ENCODE measurements at places on chromosomes 2 and 18. TPM values are rescaled to one million over a fixed set of nuclear protein-coding genes. Genes with fewer than 3 reads are reported as not detected.

GRCh38 chr2:6089474-6089873 is 397.3 kb downstream of the SOX11 start:
- DNase-seq = no peak

- no peak for DNase-seq
Measured at GRCh38 chr18:65919018-65919417, 168.2 kb downstream of the CDH7 start.

DNA sequence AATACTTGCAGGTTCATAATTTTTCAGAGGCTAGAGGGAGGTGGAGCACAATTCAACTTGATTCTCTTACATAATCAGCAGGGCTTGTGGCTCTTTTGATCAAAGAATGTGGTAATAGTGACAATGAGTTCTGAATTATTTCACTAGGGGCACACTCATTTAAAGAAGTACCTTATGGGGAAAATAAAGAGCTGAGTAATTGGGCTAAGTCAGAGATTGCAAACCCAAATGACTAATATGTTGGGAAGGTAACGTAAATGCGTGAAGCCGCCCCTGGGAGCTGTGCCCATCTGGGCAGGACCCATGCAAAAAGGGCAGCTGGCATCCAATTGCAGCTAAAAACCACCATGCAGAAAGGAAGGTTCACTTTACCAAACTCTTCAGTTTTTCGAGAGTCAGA is 35.3 kb downstream of the NCKAP5 start:
- no peak for DNase-seq

DNA sequence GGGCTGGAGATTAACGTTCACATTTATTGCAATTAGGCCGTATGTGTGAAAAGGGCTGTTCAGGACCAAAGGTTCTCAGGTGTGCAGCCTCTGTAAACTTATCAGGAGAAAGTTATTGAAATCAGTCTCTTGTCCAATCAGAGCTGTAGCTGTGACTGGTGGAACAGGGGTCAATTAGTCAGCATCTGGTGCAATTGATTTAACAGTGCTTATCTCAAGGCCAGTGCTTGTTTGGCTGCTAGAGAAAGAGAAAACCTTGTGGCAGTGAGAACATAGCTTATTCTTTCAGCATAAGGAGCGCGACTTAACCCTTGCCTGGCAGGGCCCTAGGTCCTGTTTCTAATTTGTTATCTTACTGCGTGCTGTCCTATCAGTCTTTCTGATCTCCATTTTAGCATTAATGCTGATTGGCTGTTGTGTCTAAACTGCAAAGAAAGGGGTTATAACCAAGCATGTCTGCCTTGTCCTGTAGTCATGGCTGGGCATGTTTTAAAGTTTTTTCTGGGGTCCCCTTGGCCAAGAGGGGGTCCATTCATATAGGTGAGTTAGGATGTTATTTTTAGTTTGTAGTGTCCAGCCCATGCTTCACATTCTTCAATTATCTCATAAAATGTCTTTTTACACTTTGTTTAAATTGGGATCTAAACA is 66.4 kb downstream of the CYB5A start:
- DNase-seq = no peak

- no peak for DNase-seq
Measured at GRCh38 chr2:152380261-152381055, 45.5 kb downstream of the FMNL2 start.

- DNase-seq = peak; percentile 22
Measured at GRCh38 chr2:30204281-30204680, 27.1 kb upstream of the LBH start.

DNA sequence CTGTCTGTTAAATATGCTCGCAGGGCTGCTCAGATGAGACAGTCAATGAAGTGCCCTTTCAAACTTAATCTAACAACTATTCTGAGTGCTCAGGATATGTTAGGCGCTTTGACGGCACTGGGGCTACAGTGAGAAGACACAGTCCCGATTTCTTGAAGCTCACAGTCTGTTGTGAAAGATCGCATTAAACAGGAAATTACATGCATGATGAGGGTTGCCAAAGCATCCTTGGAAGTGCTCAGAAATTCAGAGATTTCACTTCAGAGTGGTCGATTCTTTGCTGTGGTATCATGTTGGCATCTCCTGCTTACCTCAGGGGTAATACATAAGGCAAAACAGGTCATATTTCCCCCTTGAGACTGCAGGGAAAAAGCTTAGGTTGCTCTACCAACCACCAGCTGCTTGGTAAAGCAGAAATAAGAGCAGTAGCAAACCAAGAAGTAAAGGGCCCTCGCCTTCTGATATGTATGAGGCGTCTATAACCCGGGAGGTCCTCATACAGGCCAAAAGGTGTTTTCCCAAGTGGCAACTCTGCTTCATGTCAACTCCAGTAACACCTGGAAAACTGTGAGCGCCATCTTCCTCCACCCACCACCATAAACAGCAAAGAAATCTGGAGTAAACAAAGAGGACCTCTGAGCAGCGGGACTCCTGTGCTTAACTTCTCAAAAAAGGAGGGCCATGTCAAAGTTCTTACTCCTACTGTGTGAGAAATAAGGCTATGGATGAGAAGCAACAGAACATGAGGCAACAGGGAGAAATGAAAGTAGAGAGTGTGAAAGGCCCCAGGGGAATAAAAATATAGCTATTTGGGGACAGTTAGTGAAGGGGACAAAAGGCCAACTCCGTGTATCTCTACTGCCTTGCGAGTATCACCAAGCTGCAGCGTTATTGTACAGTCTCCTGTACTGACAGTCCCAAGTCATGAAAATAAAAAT is 79.3 kb downstream of the CLHC1 start:
- DNase-seq = no peak

DNA sequence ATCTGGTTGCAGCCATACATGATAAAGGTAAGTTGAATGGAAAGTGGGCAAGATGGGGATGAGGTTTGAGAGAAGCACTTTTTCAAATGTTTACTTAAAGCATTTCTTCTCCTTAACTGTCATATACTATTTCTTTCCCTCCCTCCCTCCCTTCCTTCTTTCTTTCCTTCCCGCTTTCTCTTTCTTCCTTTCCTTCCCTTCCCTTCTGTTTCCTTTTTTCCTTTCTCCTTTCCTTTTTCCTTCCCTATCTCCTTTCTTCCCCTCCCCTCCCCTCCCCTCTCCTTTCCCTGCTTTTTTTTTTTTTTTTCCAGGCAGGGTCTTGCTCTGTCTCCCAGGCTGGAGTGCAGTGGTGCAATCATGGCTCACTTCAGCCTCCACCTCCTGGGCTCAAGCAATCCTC is 5.6 kb downstream of the SLC3A1 start:
- DNase-seq = no peak

DNA sequence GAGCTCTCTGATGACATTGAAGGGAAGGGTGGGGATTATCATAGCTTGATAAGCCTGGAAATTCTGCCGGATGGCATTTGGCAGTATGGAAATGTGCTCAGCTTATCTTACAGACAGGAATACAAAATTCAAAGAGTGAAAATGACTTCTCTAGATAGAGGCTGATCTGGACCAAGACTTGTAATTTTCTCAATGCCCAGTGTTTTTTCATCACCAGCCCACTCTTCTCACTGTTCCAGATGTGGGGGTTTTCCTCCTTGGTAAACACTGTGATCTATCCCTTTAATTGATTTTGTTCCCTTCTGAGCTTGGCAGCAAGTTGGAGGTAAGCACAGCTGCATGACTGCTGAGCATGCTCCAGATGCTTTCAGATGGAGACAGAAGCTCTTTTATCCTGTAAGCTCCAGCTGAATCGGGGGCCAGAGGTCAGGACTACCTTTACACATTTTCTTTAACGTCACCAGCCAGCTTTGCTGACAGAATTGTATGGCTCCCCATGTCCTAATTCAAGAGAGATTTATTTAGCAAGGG is 287.4 kb upstream of the TCF4 start:
- no peak for DNase-seq

- DNase-seq = no peak
Measured at GRCh38 chr2:149357058-149357457, 26.7 kb downstream of the LYPD6 start.

GRCh38 chr2:235143789-235144188 is 192.0 kb downstream of the SH3BP4 start:
- DNase-seq = no peak

GRCh38 chr18:60372596-60372995 is at the start of gene MC4R:
MC4R (minus strand) TSS chr18:60372775; CDS start chr18:60372349, 426 bp downstream.
- DNase-seq = no peak

GRCh38 chr2:190250421-190250820 is 69.2 kb downstream of the HIBCH start:
- DNase-seq = no peak

DNA sequence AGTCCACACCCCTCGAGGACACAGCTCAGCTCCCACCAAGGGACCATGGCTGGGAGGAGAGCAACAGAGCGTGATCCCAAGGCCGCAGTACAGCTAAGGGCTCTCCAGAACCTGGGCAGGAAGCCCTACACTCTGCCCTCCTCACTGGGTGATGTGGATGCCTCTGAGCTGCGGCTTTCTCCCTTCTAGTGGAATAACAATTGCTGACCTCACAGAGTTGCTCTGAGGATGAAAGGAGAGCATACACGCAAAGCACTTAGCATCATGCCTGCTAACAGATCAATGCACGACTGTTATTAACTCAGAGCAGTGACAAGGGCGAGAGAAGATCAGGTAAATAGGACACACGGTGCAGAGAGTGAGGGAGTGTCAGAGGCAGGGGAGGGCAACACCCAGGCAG is 74.2 kb downstream of the ZFP36L2 start:
- DNase-seq = no peak

- DNase-seq = no peak
Measured at GRCh38 chr2:38129481-38129880, 53.5 kb upstream of the CYP1B1 start.

- DNase-seq = no peak
Measured at GRCh38 chr2:169590804-169591203, 6.7 kb downstream of the PPIG start.

DNA sequence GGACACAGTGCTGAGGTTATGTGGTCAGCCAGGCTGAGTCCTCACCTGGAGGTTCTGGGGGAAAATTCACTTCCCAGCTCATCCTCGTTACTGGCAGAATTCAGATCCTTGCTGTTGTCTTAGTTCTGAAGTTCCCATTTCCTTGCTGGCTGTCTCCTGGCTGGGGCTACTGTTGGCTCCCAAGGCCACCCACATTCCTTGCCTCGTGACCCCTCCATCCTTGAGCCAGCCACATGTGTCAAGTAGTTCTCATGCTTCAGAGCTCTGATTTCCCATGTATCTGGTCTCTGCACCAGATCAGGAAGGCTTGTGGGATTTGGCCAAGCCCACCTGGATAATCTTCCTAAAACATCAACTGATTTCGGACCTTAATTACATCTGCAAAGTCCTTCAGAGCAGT is 38.1 kb upstream of the RFX8 start:
- no peak for DNase-seq

- peak; percentile 56 for DNase-seq
Measured at GRCh38 chr2:239025951-239026461, 178.1 kb downstream of the TWIST2 start.

DNA sequence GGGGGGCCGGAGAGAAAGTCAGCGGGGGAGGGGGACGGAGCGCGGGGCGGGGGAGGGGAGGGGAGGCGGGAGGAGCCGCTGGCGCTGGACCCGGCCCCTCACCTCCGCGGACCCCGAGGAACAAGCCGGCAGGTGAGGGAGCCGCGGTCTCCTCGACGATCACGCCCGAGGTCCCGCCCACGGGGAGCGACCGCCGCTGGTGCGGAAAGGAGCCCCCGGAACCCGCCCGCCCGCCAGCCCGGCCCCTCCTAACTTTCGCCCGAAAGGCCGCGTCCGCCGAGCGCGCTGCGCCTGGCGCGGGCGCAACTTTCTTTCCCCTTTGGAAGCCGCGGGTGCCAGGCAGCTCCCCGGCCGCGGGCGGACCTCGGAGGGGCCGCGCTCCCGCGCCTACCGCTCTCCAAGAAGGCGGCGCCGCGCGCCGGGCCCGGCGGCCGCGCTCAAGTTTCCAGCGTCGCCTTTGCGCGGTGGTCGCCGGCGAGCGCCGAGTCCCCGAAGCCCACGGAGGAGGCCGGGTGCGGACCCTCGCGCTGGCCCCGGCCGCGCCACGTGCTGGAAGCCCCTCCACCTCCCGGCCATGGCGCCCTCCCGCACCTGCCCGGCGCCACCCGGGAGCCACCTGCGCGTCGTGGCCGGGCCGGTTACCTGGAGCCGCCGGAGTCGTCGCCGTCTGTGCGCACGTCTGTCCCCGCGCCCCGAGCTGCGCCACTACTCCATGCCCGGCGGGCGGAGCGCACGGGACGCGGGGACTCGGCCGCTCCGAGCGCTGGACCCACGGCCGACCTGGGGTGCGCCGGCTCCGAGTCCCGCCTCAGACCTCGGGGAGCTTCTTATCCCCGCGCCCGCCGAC is at the start of gene ALKAL2:
Gene ALKAL2, minus strand, starts transcription at position 181 of the 847 bp plus-strand sequence. CDS start 256 bp downstream, outside the sequence.
- no peak for DNase-seq

DNA sequence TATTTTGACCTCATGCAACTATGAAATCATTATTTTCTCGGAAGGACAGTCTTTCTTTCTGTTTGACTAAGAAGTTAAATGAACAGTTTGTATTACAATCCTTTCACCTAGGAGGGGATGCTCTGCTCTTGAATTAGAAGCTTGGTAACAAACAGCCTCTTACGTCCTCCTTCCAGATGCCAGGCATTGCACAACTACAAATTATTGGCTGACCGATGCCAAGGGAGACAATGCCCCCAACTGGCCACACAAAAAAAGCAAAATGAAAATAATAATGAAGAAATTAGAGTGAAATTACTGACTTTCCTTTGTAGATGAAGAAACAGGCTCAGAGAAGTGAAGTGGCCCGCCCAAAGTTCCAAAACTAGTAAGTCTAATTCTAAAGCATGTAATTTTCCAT is 177.9 kb downstream of the CYRIA start:
- no peak for DNase-seq

DNA sequence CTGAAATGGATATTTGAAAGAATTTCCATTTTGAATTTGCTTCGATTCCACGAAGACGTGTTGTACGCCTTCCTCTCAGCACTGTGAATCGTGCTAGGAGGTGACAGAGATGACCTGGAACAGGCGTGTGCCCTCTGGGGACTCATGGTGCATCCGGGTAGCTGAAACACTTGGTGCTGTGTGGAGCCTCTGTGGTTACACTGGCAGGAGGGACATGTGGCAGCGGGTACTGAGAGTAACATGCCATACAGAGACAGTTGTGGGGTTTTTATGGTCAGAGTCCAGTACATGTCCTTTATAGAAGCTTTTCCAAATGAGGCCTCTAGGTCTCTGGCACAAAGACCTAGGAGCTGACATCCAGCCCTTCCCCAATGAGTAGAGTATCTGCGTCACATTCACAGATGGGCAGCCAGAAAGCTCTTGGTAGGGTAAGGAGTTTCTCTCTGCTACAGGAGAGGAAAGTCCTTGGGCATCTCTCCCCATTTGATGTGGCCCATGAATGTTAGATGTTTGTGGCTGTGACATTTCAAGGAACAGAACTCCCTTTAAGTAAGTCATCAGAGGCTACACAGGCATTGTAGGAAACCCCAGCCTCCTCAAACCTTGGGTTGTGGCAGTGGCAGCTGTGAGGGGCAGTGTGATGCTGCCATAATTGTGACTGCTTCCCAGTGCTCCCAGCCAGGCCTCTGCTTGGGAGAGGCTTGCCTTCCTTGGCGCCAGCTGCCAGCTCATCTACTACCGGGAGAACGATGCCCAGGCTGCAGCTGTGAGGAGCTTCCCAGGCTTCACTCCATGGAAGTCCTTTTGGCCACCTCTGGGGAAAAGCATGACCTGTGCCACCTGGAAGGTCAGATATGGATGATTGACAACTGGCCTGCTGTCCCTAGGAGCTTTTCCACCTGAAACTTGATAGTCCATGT is 80.6 kb downstream of the ACOXL start:
- no peak for DNase-seq

- DNase-seq = no peak
Measured at GRCh38 chr2:112148477-112148876, 10.3 kb downstream of the FBLN7 start.

The ACVR1C gene
- total RNA-seq = 0.14 TPM

The UGT1A5 gene
- total RNA-seq = not detected

The CCDC85A gene
- total RNA-seq = 3.5 TPM

The GREB1L gene
- 12.1 TPM for total RNA-seq

The RUFY4 gene
- total RNA-seq = 0.16 TPM

The ZNF385B gene
- 3.2 TPM for total RNA-seq

The ATOH8 gene
- 18.5 TPM for total RNA-seq

The NT5DC4 gene
- total RNA-seq = not detected

The POLE4 gene
- 41.1 TPM for total RNA-seq
